ENCODE measurements at places on chromosomes 11 and 22. TPM values are rescaled to one million over a fixed set of nuclear protein-coding genes. Genes with fewer than 3 reads are reported as not detected.

The RCOR2 gene
- total RNA-seq = 4.2 TPM

The OR8A1 gene
- not detected for total RNA-seq

The PHETA2 gene
- 19.8 TPM for total RNA-seq

The OR52R1 gene
- not detected for total RNA-seq

The POLD3 gene
- 11.0 TPM for total RNA-seq

The CDC42EP2 gene
- 19.3 TPM for total RNA-seq

The DTX4 gene
- 9.9 TPM for total RNA-seq

The F2 gene
- 0.52 TPM for total RNA-seq
